ENCODE measurements at places on chromosomes 2 and 18.

- DNase-seq = no peak
Measured at GRCh38 chr2:65557616-65558573, 125.5 kb upstream of the SPRED2 start.

DNA sequence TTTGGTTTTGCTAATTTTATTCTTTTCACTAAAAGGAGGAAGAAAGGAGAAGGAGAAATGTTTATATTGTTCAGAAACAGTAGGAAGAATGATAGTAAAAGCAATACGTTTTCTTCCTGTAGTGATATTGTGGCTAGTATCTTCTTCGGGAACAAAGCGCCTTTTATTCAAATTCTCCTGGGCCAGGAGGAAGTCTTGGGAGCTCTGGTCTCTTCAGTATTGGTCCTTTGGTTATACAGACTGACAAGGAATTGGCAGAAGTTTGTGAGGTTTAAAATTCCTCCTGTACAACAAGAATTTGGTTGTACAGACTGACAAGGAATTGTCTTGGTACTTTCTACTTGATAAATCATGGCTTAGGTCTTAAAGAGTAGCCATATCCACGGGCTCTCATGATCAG lies 9.9 kb downstream of the GIGYF2 start:
- no peak for DNase-seq

DNA sequence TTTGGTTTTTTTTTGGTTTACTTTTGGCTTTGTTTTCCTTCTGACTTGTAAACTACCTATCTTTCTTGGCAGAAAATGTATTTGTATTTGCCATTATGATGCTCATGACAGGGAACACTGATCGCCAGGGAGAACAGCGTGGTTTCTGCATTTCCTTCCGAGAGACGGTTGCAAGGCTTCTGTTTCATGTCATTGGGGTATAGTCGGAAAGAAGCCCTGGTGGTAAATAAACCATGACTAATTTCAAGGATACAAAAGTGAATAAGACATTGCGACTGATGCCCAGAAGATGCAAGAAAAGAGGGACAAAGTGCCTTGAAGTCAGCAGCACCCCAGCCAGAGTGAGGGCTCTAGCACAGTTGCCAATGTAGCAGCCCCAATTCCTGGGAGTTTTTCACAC lies 4.2 kb upstream of the CAPN14 start:
- peak; percentile 27 for DNase-seq

DNA sequence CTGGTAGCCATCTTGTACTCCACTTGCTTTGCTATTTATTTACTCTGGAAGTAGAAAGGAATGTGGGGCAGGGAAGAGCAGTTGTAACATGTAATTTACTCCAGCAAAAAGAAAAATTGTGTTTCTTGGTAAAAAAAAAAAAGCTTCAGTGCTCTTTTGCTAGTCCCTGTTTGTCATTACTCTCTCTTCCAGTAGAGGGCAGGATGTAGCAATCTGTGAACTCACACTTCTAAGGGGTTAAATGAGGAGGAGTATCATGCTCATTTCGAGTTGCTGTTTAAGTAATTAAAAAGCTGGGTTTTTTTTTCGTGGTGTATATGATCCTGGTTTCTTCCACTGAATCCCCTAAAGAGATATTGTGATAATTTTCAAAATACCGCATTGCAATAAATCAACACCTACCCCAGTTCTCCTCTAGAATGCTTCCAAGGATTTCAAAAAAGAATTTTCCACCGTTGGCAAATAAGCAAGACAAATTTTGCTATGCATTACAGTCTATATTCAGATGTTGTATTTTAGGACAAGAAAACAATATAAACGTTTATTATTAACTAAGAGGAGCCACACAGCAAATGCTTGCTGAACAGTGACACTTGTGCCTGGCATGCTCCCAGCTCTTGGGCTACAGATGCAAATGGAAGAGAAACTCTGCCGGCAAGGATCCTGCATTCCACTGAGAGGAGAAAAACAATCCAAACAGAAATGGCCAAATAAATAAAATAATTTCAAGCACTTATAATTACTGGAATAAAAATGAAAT lies 261.6 kb downstream of the ASXL3 start:
- DNase-seq = peak; percentile 84

- no peak for DNase-seq
Measured at GRCh38 chr18:26228562-26229260, 2.5 kb downstream of the TAF4B start.

- no peak for DNase-seq
Measured at GRCh38 chr2:203743441-203743981, 37.1 kb downstream of the CD28 start.

GRCh38 chr2:85152895-85153294 lies 19.7 kb downstream of the TCF7L1 start:
- DNase-seq = no peak

DNA sequence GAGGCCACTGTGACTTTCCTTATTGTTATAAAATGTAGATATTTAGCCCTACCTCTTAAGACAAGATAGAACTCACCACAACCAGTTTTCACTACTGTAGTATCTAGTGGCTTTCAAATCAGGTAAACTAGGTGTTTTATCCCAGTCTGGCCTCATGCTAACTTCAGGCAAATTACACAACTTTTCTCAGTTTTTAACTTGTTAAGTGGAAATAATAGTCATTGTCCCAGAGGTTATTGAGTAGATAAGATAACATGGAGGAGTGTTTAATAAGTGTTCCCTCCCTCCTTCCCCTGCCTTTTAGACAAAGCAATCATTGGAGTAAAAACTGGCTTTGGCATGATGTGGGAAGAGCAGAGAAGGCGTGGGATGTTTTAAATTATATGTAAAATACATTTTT lies 27.3 kb downstream of the ANXA4 start:
- DNase-seq = no peak

DNA sequence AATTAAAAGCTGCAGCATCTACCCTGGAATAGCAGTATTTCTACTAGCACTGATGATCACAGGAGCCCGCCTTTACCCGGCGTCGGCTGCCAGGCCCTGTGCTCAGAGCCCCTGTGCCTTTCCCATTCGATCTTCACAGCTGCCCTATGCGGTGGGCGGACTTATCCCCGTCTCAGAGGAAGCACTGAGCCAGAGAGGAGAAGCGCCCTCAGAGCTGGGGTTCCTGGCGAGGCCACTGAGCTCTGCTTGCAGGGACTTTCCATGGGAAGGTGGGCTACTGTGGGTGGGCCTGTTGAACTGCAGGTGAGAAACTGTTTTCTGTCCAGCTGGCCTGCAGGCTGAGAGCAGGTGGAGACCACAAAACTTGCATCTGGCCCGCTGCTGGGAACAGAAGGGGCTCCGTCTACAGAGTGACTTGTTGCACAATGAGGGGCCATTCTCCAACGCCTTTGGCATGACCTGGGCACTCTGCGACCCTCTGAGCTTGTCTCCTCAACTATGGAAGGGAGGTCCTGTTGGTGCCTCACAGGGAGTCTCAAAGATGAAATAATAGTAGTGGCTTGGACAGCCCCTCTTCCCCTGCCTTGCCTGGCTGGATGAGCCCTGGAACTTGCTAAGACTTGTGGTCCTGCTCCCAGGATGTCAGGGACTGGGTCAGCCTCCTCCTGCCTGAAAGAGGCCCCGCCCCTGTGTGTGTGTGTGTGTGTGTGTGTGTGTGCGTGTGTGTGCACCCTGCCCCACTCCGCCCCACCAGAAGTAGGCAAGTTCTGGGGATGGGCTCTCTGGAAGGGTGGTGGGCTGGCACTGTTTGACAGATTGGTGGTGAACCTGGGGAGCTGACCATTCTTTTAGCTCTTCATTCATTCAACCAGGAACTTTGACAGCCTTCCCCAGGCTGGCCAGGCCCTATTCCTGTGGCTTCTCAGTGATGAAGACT lies 32.7 kb downstream of the GLI2 start:
- DNase-seq = no peak

DNA sequence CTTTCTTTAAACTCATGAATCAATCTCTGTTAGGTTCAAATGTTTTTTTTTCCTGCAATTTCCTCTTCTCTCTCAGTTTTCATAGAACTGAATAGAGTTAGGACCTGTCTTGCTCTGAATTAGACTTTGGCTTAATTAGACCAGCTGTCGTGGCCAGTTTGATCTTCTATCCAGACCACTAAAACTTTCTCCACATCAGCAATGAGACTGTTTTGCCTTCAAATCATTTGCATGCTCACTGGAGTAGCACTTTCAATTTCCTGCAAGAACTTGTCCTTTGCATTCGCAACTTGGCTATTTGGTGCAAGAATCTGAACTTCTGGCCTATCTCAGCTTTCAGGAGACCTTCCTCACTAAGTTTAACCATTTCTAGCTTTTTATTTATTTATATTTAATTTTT lies 2002.2 kb upstream of the PIK3C3 start:
- no peak for DNase-seq

- no peak for DNase-seq
Measured at GRCh38 chr2:86065512-86065911, 40.2 kb downstream of the POLR1A start.

DNA sequence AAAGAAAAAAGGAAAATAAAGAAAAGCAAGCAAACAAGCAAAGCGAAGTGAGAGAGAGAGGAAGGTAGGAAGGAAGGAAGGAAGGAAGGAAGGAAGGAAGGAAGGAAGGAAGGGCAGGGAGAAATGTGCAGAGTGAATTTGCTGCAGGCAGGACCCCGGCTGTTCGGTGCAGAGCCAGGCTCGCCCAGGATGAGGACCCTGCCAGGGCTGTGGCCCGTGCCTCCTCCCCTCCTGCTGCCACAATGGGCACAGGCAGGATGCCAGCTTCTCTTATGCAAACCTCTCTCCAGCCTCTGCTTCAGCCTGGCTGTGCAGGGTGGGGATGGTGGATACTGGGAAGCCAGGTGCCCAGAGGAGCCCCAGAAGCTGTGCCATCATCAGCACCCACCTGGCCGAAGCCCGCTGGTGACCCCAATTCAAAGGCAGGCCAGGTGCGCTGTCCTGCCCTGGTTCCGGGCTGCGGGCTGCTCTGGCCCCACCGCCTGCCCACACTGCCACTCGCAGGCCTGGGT lies 3.2 kb downstream of the GPR17 start:
- peak; percentile 52 for DNase-seq

- no peak for DNase-seq
Measured at GRCh38 chr2:128799284-128799552, 480.6 kb upstream of the HS6ST1 start.

GRCh38 chr2:103898561-103898960 lies 955.4 kb upstream of the POU3F3 start:
- DNase-seq = no peak
